ENCODE measurements at places on chromosomes 2 and 18.
A peak's percentile ranks its signal among the peaks of the same experiment; 100 is the strongest.

DNA sequence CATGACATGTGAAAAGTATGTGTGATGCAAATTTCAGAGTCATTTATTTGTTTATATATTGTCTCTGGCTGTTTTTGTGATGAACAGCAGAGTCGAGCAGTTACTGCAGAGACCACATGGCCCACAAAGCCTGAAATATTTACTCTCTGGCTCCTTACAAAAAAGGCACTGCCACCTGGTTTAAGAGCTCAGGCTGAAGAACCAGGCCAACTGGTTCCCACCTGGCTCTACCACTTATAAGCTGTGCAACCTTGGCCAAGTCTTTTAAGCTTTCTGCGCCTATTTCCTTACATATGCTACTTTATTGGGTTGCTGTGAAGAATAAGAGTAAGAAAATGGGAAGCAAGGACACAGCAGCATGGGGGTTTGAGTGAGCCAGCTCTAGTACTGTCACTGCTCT is 207.6 kb downstream of the L3MBTL4 start:
- no peak for DNase-seq

- peak; percentile 27 for DNase-seq
Measured at GRCh38 chr18:55110436-55110835, 151.2 kb upstream of the CCDC68 start.

- no peak for DNase-seq
Measured at GRCh38 chr2:176626796-176627195, 357.6 kb downstream of the MTX2 start.

DNA sequence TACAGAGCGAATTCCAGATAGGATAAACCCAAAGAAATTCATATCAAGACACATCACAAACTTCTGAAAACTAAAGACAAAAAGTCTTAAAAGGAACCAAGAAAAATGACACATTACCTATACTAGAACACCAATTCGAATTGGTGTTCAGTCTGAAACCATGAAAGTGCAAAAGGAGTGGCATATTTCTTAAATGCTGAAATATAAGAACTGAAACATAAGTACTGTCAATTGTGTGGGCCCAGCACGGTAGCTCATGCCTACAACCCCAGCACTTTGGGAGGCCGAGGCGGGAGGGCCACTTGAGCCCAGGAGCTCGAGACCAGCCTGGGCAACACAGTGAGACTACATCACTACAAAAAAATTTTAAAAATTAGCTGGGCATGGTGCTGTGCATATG is 43.4 kb downstream of the TMEM131 start:
- no peak for DNase-seq

Data from fibroblast of skin of back (primary cell).